ENCODE measurements at places on chromosomes 7 and 10.

DNA sequence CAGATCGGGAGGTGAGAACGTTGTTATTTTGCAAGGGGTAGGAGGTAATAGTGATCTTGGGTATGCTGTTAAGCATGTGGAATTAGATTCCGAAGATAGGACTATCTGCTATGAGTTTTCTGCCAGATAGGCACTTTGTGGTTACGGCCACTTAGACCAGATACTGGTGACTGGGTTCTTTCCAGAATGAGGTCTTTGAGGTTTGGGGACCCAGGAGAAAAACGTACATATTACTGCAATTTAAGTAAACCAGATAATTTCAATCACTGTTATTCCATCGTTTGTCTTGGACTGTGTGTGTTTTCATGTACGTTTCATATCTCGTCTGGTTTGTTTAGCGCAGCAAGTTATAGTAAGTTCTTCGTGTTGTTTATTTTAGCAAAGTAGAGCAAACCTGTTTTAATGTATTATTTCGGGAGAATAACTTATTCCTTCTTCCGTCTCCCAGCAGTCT is 312 bp downstream of the ARL4A start:
- DNase-seq: no peak

GRCh38 chr7:66626331-66626934 is 2.2 kb upstream of the KCTD7 start:
- DNase-seq: no peak

DNA sequence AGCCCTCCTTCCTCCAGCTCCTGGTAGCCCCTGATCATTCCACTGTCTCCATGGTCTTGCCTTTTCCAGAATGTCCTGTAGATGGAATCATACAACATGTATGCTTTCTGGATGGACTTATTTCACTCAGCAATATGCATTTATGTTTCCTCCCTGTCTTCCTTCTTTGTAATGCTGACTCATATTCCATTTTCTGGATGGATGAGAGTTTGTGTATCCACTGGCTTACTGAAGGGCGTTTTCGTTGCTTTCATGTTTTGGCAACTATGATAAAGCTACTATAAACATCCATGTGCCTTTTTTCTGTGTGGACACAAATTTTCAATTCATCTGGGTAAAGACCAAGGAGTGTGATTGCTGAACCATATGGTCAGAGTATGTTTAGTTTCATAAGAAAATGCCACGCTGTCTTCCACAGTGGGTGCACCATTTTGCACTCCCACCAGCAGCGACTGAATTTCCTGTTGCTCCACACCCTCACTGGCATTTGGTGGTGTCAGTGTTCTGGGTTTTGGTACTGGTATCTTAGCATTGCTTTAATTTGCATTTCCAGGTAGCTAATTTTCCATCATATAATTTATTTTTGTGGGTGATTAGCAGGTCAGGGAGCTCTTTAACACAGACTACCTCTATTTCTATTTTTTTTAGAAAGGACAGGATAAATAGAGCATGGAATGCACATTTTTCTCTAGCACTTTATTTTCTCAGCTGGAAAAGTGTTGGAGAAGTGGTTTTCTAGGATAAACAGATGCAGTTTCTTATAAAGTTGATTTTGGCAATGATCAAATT is 252.2 kb downstream of the WDR37 start:
- DNase-seq: no peak

GRCh38 chr10:3757250-3757637 is 27.8 kb downstream of the KLF6 start:
- no peak for DNase-seq

GRCh38 chr7:95867309-95867708 is 95.0 kb downstream of the DYNC1I1 start:
- DNase-seq: no peak

DNA sequence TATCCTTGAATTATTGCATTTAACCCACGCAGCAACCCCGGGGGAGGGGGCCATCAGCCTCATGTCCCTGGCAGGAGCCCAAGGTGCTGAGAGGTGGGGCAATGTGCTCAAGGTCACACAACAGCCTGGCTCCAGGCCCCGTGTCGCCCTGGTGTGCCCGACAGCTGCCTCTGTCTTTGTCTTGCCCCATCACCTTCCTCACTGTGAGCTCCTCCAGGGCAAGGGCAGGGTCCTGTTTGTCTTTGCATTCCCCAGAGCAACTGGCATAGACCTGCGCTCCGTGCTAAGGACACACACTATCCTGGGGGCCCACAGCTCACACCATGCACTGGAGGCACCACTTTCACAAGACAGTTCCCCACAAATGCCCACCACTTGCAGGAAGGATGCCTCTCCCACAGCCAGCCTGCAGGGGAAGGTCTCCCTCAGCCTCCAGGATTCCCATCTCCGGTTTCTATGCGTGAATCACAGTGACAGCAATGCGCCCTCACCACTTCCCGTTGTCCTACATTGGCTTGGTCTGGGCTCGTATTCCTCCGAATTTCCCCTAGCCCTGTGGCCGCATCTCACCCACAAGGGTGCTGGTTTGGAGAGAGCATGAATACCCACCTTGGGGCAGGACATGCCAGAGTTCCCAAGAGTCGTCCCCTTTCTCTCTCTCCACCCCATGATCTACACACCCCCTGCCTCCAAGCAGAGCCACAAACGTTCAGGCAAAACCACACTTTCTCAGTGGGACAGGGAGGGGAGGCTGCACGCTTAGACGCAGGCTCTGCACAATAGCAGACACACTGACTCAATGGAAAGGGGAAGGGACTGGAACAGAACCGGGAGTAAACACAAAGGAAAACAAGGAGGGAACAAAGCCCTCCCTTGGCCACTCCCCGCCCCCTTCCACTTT is 10.3 kb downstream of the ITPRIP start:
- DNase-seq: no peak

DNA sequence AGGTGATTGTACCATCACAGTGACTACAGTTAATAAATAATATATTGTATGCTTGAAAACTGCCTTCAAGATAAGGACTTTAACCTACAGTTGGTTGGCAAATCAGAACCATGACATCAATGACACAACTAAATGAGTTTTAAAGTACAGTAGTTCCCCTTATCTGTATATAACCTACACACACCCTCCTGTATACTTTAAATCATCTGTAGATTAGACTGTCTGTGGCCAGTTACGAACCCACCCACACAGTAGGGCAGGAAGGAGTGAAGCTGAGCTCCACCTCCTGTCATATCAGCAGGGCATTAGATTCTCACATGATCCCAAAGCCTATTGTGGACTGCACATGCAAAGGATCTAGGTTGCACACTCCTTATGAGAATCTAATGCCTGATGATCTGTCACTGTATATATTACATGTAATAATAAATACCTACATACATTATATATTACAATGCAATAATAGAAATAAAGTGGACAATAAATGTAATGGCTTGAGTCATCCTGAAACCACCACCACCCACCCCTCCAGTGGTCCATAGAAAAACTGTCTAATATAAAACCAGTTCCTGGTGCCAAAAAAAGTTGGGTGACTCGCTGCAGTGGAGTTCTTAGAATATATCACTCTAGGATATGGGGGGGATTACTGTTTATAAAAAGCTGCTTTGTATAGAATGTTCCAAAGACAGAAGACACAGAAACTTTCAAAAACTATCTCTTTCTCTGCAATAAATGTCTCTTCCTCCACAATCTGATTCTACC is 5.6 kb downstream of the TPK1 start:
- no peak for DNase-seq

DNA sequence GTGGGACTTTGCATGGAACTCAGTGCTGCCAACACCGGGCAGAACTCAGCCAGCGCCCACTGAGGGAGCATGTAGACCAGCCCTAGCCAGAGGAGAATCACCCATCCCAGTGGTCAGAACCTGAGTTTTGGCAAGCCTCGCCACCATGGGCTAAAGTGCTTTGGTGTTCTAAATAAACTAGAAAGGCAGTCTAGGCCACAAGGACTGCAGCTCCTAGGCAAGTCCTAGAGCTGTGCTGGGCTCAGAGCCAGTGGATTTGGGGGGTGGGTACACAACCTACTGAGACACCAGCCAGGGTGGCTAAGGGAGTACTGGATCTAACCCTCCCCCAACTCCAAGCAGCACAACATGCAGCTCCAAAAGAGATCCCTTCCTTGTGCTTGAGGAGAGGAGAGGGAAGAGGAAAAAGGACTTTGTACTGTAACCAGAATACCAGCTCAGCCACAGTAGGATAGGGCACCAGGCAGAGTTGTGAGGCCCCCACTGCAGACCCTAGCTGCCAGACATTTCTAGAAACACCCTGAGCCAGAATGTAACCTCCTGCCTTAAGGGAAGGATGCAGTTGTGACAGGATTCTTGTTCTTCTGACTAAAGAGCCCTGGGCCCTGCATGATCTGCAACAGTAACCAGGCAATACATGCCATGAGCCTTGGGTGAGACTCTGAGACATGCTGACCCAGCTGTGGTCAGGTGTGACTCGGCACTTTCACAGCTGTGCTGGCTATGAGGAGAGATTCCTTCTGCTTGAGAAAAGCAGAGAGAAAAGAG is 24.4 kb downstream of the GSDME start:
- DNase-seq: no peak

GRCh38 chr10:88941026-88941425 is 11.5 kb downstream of the ACTA2 start:
- DNase-seq: no peak

DNA sequence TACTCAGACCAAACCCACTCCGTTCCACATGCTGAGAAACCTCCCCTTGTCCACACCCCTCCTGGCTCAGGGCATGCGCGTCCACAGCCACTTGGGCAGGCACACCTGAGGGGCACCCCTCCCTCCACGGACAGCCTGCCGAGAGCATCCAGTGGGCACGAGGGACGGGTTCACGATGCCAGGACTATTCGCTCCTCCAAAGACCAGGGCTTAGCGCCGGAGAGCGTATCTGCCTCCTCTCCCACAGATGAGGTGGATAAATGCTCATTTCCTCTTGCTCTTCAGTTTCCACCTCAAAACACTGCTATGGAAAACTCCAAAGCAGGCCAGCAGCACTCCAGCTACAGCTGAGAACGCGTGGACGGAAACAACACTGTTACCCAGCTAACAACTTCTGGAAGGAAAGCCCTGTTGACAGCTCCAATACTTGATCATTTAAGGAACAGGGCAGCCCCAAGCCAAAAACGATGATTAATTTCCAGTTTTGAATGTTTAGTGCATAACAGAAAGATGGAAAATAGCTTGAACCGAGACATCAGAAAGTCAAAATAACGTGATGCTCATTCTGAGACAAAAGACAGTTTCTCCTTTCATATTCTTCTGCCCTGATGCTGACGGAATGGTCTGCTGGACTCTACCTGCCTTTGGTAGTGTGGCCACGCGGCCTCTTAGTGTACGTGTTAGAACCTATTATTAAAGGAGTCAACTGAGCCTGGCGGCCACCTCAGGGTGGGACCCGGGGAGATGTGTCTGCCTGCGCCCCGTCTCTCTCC is 204.7 kb downstream of the DNAJB6 start:
- no peak for DNase-seq

- no peak for DNase-seq
These were observed 44.8 kb upstream of the DMBT1 start for GRCh38 chr10:122515588-122516231.

DNA sequence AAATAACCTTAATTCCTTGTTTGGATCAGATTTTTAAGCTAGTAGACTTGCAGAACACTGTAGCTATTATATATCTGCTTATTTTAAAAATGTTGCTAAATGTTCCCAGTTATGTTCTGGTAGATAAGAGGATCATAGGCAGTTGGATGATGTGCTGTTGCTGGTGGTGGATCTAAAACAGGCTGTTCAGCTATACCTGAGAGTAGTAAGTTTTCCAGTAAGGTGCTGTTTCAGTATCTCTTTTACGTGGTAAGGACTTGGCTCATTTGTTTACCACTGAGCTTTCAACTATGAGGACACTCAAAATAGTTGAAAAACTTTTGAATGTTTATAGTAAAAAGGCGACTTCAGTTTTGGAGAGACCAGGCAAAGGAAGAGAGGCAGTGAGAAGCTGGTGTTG is 180.9 kb downstream of the CDK14 start:
- DNase-seq: no peak

DNA sequence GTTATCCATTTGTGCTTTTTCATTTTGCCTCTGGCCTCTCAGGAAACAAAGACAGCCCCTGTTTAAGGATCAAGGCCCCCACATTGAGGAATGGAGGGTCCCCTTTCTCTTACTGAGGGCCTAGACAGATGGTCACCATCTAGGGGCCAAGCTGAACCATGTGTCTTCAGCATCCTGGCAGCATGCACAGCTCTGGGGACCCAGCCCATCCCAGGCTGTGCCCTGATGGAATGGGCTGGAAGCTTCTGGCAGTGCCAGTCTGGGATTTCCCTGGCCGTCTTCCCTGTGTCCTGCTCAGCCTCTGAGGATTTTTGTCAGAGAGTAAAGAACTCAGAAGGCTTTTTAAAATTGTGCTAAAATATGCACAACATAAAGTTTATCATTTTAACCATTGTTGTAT is 116.8 kb downstream of the ITIH5 start:
- DNase-seq: no peak

GRCh38 chr10:70125918-70126552 is 6.6 kb downstream of the AIFM2 start:
- no peak for DNase-seq

- DNase-seq: no peak
These were observed 221.7 kb upstream of the TCF7L2 start for GRCh38 chr10:112728118-112728883.

GRCh38 chr10:114956466-114956865 is 18.5 kb downstream of the TRUB1 start:
- DNase-seq: no peak

- no peak for DNase-seq
These were observed 30.3 kb upstream of the KEL start for GRCh38 chr7:142992427-142992826.

DNA sequence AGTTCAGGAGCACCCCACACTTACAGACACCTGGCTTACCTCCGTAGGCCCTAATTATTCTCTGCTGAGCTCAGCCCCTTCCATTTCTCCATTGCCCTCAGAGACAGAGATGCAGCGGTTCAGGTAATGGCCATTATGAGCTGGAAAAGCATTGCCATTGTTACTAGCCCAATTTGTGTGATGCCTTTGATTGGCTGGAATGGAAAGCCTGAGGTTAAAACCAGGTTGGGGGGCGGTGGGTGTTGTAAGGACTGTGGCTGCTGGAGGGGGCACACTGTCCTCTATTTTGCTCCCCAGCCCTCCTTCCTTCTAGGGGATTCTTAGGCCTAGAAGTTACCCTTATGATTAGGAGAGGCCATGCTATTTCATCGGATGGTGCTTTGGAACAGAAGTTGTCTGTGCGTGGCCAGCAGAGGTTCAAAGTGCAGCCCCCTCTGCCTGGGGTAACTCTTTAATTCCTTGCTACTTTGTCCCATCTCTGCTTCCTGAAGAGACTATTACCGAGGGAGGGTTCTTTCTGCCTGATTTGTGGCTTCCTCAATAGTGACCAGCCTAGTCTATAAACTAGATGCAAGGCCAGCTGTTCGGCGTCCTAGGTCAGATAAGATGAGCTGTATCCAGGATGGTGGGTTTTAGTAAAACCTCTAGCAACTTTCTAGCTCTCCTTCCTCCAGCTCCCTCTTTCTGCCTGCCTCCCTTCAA is 14.2 kb upstream of the ACSL5 start:
- DNase-seq: no peak
